ENCODE measurements at places on chromosomes 2 and 18.

DNA sequence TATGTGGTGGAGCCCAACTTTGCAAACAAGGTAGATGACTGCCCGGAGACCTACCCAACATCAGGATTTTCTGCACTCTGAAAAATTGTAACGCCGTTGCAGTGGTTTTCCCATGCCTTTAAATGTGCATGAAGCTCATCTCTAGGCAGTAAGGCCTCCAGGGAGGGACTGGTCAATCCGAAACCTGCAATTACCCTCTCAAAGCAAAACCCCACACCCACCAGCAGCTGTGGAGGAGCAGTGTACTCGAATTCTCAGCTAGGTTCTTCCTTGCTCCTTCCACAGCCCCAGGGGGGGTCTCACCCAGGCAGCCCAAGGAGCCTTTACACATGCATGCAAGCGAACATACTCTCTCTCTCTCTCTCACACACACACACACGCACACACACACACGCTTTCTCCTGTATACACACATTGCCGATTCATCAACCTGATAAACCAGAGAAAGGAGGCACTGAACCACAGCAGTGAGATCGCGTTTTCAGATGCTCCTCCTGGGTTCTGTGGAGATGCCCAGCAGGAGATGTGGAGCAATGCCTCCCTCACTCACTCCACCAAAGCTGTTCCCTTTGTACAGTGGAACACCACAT is 109.2 kb downstream of the VIT start:
- no peaks in the 10 kb centered on the region for H3K4me1 ChIP-seq
- H3K4me3 ChIP-seq = no peak overlapping the region
- no peak for DNase-seq
- H3K27me3 ChIP-seq = no peaks in the 10 kb centered on the region
- H3K27ac ChIP-seq = no peak overlapping the region
- H3K36me3 ChIP-seq = no peaks in the 10 kb centered on the region

DNA sequence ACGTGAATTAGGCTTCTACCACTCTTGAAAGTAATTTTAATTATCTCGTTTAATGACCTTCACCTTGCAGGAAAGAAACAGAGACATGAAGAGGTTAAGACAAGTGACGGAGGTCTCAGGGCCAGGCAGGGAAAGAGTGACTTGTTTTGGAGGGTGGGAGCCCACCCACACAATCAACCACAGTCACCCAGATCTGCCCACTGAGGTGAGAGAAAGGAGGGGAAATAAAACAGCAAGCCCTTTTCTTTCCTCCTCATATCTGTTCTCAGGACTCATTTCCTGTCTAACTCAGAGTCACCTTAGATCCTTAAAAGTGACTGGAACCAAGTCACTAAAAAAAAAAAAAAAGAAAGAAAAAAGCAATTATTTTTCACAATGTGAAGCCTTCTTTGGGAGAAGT is 26.8 kb downstream of the ATP8B1 start:
- no peaks in the 10 kb centered on the region for H3K36me3 ChIP-seq
- H3K27me3 ChIP-seq = no peaks in the 10 kb centered on the region
- peak overlapping the region; percentile 79 for H3K27ac ChIP-seq
- DNase-seq = no peak

DNA sequence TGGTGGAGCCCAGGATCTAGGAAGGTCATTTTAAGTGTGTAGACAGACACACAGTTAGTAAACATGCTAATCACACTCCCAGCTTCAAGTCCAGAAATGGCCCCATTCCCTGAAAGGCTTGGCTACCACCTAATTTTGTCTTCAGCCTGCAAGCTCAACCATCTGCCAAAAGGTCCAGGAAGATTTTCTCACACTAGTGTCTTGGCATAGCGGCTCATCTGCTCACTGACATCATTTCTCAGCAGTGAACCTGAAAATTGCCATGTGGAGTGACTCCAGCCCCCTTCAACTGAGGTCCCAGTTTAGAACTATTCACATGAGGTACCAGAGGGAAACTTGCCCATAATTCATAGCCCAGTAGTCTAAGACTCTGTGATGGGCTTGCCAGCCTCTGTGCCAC is 748.9 kb downstream of the LRP1B start:
- H3K4me3 ChIP-seq = no peak overlapping the region
- no peaks in the 10 kb centered on the region for H3K36me3 ChIP-seq
- no peak overlapping the region for H3K27ac ChIP-seq
- DNase-seq = no peak
- no peaks in the 10 kb centered on the region for H3K27me3 ChIP-seq

- no peak overlapping the region for H3K4me3 ChIP-seq
- no peaks in the 10 kb centered on the region for H3K27me3 ChIP-seq
- H3K36me3 ChIP-seq = no peaks in the 10 kb centered on the region
- no peak for DNase-seq
Measured at GRCh38 chr2:21812766-21813165, 689.0 kb downstream of the TDRD15 start.

- H3K4me1 ChIP-seq = no peaks in the 10 kb centered on the region
- no peaks in the 10 kb centered on the region for H3K36me3 ChIP-seq
- DNase-seq = no peak
- H3K4me3 ChIP-seq = no peak overlapping the region
- H3K27me3 ChIP-seq = no peaks in the 10 kb centered on the region
Measured at GRCh38 chr18:59455728-59456276, 96.7 kb upstream of the LMAN1 start.

GRCh38 chr2:108994178-108994577 is 5.2 kb upstream of the EDAR start:
- no peak for DNase-seq
- no peaks in the 10 kb centered on the region for H3K4me1 ChIP-seq
- H3K27me3 ChIP-seq = no peaks in the 10 kb centered on the region
- no peak overlapping the region for H3K27ac ChIP-seq

DNA sequence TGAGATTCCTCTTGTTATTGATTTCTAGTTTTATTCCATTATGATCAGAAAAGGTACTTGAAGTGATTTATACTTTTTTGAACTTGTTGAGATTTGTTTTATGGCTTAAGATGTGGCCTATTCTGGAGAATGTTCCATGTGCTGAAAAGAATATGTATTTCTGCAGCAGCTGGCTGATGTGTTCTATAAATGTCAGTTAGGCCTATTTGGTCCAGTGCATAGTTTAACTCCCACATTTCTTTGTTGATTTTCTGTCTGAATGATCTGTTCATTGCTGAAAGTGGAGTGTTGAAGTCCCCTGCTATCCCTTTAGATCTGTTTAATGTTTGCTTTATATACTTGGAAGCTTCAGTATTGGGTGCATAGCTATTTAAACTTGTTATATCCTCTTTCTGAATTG is 7.1 kb upstream of the OR6B2 start:
- no peaks in the 10 kb centered on the region for H3K4me1 ChIP-seq
- no peak for DNase-seq
- H3K27ac ChIP-seq = no peak overlapping the region
- no peak overlapping the region for H3K4me3 ChIP-seq
- no peaks in the 10 kb centered on the region for H3K27me3 ChIP-seq

- no peak for DNase-seq
- H3K36me3 ChIP-seq = no peaks in the 10 kb centered on the region
- no peaks in the 10 kb centered on the region for H3K27me3 ChIP-seq
Measured at GRCh38 chr2:6214471-6214870, 522.3 kb downstream of the SOX11 start.

- no peaks in the 10 kb centered on the region for H3K4me1 ChIP-seq
- no peaks in the 10 kb centered on the region for H3K27me3 ChIP-seq
- H3K27ac ChIP-seq = no peak overlapping the region
- no peak overlapping the region for H3K4me3 ChIP-seq
Measured at GRCh38 chr2:179882851-179883806, 21.7 kb upstream of the ZNF385B start.

- H3K27ac ChIP-seq = no peak overlapping the region
- H3K36me3 ChIP-seq = no peaks in the 10 kb centered on the region
- H3K4me1 ChIP-seq = no peaks in the 10 kb centered on the region
- no peak for DNase-seq
Measured at GRCh38 chr2:62352031-62352430, 154.0 kb downstream of the TMEM17 start.

DNA sequence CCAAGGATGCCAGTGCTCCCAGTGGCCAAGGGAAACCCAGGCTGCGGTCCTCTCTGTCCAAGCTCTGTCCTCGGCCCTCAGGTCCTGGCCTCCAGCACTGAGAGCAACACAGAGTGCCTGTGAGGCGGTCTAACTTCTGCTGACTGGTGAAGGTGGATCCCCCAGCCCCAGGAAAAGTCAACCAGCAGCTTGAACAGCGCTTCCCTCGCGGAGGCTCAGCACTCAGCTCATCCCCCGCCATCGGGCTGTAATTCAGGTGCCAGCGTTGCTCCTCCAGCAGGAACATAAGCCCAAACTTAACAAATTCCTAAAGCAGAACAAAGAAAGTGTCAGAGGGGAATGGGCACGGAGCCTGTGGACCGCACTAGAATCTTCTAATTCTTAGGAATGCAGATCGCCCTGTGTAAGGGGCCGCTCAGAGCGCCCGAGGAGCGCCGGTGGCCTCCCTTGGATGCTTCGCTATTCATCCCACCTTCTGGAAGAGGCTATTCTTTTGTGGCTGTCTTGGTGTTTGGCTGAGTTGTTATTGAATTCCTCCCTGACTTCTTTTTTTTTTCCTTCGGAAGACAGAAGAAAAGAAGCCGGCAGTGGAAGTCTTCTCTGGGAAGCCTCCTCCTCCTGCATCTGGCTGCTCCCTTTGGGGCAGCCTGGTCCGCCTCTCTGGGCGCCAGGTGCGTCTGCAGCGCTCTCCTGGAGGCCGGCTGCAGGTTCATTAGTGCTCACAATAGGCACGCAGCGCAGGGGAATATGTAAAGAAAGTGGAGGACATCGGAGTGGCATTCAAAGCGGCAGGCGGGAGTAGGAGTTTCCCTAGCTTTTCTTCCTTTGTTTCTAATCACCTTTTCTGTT is 905.6 kb downstream of the TSN start:
- no peak overlapping the region for H3K27ac ChIP-seq
- no peaks in the 10 kb centered on the region for H3K27me3 ChIP-seq
- no peak for DNase-seq
- H3K4me3 ChIP-seq = no peak overlapping the region
- no peaks in the 10 kb centered on the region for H3K36me3 ChIP-seq
- H3K4me1 ChIP-seq = no peaks in the 10 kb centered on the region

GRCh38 chr2:86646865-86647264 is 23.2 kb upstream of the RNF103 start:
- H3K4me3 ChIP-seq = no peak overlapping the region
- H3K4me1 ChIP-seq = no peaks in the 10 kb centered on the region
- no peak for DNase-seq
- H3K27ac ChIP-seq = no peak overlapping the region
- H3K27me3 ChIP-seq = no peaks in the 10 kb centered on the region
- H3K36me3 ChIP-seq = no peaks in the 10 kb centered on the region

DNA sequence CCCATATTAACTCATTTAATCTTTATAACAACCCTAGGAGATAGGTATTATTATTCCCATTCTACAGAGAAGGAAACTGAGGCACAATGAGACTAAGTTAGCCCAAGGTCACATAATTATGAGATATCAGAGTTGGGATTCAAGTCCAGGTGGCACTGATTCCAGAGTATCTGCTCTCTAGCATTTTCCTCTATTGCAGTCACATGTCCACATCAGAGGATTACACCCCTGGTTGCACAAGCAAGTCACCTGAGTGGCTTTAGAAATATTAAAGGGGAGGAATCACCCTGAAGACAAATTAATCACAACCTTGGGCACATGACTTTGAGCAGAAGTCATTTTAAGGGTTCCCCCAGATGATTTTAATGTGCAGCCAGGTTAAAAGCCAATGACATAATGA is 23.8 kb downstream of the SRD5A2 start:
- no peak overlapping the region for H3K4me3 ChIP-seq
- H3K36me3 ChIP-seq = no peaks in the 10 kb centered on the region
- no peaks in the 10 kb centered on the region for H3K27me3 ChIP-seq
- H3K4me1 ChIP-seq = no peaks in the 10 kb centered on the region
- no peak overlapping the region for H3K27ac ChIP-seq
- no peak for DNase-seq

GRCh38 chr2:233867993-233868532 is at the start of gene MSL3B:
Gene MSL3B, minus strand, starts transcription at chr2:233868386.
- H3K27me3 ChIP-seq = no peaks in the 10 kb centered on the region
- H3K4me1 ChIP-seq = no peaks in the 10 kb centered on the region
- peak within 1 kb of the TSS; percentile 33 for H3K4me3 ChIP-seq
- peak; percentile 36 for DNase-seq
- no peak within 1 kb of the TSS for H3K27ac ChIP-seq
- no peaks in the 10 kb centered on the region for H3K36me3 ChIP-seq

- H3K36me3 ChIP-seq = no peaks in the 10 kb centered on the region
- H3K27ac ChIP-seq = no peak overlapping the region
- H3K4me3 ChIP-seq = peak overlapping the region; percentile 13
- no peaks in the 10 kb centered on the region for H3K27me3 ChIP-seq
Measured at GRCh38 chr2:45014016-45014702, 4.9 kb upstream of the SIX2 start.

DNA sequence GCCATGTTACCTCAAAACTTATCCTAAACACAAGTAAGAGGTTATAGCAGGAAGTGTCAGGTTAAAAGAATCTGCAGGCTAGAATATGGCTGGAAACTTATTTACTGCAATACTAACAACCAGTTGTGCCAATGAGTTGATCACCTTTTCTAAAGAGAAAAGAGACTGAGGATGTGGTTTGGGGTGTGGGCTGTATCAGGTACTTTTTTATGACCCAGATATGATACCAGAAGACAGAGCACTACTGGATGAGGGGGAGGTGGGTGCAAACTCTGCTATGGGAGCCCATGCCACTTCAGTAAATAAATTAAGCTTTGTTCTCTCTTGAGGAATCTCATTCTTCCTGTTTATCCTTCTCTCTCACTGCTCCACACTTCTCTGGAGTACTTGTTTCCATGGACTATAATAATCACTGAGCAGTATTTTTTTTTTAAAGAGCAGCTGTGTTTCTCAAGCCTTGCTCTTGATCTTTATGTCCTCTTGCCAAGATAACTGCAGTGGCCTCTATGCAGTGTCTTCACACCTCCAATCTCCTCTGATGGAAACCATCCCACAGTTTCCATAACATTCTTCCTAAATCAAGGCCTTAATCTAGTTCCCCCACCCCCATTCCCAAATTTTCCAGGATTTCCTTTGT is 51.2 kb upstream of the NOSTRIN start:
- no peaks in the 10 kb centered on the region for H3K27me3 ChIP-seq
- H3K4me3 ChIP-seq = no peak overlapping the region
- H3K27ac ChIP-seq = no peak overlapping the region
- no peaks in the 10 kb centered on the region for H3K4me1 ChIP-seq
- H3K36me3 ChIP-seq = no peaks in the 10 kb centered on the region

All from pancreas (tissue), 10 donors.